ENCODE measurements at places on chromosomes 2 and 18.

DNA sequence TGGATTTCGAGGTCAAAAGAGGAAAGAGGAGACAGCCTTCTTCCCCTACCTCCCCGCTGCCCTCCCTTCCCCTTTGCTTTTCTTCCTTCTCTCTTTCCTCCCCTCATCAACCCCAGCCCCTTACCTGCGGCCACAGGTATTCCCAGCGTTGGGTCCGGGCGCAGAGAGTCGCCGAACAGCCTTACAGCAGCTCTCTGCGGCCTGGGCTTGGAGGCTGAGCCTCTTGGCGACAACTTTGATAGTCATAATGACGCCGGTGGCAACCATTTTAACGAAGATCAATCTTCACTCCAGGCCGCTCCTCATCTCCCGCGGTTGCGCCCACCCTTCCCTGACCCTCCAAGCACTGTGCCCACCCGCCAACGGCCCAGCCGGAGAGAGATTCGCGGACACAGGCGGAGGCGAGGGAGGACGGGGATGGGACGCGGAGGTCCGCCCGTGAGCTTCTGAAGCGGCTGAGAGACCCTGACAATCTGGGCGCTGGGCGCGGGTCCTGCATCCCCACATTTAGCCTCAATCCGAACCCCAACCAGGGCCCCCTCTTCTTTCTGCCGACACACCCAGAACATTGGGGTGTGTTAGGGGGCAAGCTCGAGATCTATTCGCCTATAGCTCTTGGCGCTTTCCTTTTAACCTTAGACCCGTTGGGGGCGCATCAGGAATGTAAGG, 1.5 kb upstream of the EVX2 start:
- no peak for DNase-seq

- no peak for DNase-seq
These were observed 3.2 kb downstream of the SP100 start for GRCh38 chr2:230419181-230419580.

DNA sequence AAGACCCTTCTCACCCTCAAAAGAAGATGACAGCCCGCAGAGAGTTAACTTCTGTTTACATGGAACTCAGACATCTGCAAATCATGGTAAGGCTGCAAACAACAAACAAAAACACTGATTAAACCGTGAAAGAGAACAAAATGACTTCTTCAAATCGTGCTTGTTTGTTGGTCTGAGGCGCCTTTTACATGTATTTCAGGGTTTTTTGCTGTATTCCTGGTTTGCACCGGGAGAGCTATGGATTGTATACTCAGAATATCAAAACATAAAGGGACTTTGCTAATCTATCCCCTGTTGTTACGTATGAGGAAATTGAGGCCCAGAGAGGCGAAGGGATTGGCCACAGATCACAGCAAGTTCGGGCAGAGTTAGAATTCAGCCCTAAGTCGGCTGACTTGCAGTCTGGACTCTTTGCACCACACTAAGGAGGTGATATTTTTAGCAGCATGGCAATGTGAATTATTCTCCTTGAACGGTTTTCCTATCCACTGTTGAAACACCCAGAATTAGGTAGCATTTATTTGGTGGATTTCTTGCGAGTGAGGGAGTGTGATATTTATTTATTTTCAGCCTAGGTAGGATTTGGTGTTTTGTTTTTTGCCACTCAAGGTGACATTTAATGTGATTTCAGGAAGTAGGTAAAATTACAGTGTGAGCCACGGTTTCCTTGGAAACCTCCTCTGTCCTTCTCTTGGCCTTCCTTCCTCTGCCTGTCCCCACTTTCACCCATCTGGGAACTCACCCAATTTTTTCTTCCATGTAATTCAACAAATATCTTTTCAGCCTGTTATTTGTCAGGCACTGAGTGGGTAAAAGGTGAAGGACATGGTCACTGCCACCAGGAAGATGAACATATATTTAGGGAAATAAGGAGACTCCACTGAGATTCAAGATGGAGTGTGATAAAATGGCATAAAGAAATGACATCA, 980 bp upstream of the PDE6D start:
- DNase-seq, result no peak

DNA sequence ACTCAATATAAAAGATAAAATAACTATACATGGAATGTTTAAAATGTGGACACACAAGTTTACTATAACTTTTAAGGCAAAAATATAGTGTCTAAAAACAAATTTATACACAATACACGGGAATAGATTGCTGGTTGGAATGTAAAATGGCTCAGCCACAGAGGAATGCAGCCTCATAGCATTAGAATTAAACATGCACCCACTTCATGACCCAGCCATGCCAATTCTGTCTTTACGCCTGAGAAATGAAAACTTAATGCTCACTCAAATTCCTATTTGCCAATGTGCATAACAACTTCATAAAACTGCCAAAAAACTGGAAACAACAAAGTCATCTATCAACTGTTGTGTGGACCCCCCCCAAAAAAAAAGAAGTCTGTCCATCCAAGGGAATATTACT, 1006.6 kb upstream of the POU3F3 start:
- DNase-seq, result no peak

GRCh38 chr2:154158101-154158500, 286.4 kb downstream of the GALNT13 start:
- DNase-seq, result no peak

DNA sequence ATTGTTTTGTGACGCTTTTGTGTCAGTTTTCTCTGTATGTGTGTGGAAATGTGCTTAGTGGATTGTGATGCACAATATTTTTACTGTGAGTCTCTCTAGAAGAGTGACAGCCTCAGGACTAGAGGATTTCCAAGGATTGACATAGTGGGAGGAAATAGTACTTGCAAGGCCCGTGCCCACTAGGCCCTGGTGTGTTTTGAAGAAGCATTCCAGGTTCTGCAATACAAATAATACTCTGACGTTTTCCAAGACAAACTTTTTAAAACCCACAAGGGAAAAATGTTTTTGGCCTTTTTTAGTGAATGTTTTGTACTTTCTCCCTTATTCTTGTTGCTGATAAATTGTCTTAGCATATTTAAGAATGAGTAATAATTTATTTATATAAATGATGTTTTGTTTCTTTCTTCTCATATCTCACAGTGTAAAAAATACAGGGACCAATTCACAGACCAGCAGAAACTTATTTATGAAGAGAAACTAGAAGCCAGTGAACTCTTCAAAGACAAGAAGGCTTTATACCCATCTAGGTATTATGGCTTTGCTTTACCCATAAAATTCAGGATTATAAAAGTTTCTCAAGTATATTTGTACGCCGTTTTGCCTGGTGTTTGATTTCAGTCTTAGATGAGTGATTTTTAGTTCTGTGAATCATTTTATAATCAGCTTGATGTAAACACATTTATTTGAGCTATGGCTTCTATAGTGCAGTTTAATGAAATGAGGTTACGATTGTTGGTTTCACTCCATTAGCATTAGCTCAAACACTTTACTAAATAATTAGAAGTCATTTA, 165.6 kb downstream of the MYO1B start:
- DNase-seq, result no peak

DNA sequence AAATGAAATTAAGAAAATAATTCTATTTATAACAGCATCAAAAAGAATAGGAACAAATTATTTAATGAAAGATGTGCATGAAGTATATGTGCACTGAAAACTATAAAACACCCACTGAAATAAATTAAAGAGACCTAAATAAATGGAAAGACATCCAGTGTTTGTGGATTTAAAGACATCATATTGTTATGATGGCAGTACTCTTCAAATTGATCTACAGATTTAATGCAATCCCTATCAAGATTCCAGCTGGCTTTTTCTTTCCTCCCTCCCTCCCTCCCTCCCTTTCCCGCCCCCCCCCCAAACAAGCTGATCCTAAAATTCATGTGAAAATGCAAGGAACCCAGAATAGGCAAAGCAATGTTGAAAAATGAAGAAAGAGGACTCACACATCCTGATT, 83.5 kb upstream of the ZFP36L2 start:
- no peak for DNase-seq

DNA sequence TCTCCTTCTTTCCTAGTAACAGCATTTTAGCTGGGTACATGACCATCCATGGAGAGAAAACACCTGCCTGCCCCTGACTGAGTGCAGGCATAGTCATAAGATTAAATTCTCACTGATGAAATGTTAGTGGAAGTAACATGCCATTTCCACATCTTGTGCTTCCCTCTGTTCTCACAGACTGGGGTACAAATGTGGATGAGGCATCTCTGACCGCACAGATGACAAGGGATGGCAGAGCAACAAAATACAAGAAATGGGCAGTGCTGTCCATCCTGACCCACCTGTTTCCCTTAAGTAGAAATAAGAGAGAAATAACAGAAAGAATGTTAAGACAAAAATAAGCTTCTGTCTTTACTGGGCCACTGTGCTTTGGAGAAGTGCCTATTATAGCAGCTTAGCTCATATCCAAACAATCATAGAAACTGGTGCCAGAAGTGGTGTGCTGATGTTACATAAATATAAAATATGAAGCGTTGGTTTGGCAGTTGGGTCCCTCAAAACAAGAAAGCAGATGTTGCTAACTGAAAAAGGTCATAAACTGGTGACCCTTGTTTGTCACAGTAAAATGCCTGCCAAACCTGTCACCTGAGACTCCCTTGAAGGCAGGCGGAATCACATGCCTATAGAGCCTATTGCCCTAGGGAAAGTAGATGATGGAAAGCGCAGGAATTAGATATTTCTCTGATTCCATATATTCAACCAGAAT, 72.4 kb upstream of the CCDC150 start:
- DNase-seq, result no peak

- DNase-seq, result no peak
These were observed 5.3 kb downstream of the MYL1 start for GRCh38 chr2:210309548-210310233.

DNA sequence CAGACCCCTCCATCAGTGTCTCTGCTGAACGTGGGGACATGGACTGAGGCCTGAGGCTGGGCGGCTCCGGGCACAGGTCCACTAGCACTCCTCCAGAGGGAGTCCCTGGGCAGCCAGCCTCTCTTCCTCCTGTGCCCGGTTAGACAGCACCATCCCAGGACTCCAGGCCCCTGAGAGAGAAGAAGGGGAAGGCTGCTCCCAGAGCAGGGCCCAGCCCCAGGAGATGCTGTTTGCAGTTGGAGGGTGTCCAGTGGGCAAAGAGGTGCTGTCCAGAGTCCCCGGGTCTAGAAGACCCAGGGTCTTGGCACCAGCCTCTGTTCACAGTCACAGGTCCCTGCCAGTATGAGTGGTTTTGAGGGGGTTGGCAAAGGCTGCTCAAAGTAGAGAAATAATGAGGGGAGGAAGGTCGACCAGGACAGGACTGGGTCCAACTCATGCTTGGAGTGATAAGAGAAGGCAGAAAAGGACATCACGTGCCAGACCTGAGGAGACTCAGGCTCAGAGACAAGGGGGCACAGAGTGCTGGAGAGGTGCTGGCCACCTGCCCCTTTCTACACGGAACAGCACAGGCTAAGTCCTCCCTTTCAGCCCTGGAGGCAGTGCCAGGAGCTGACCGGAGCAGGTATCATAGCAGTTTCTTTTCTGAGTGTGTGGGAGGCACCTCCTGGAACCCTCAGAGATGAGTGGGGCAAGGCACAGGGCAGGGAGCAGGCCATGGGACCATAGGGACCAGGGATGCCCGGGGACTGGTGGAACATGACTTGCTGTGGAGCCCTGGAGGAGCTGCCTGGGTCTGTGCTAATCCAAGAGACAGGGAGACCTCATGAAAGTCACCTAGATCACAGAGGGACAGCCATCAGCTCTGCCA, 21.1 kb downstream of the CRACDL start:
- DNase-seq, result no peak

- no peak for DNase-seq
These were observed 88.8 kb downstream of the CDC42EP3 start for GRCh38 chr2:37582481-37583220.

GRCh38 chr18:3689986-3690763, 240.2 kb downstream of the TGIF1 start:
- DNase-seq, result no peak

- DNase-seq, result no peak
These were observed 392.0 kb upstream of the LYPD1 start for GRCh38 chr2:133061874-133062593.

DNA sequence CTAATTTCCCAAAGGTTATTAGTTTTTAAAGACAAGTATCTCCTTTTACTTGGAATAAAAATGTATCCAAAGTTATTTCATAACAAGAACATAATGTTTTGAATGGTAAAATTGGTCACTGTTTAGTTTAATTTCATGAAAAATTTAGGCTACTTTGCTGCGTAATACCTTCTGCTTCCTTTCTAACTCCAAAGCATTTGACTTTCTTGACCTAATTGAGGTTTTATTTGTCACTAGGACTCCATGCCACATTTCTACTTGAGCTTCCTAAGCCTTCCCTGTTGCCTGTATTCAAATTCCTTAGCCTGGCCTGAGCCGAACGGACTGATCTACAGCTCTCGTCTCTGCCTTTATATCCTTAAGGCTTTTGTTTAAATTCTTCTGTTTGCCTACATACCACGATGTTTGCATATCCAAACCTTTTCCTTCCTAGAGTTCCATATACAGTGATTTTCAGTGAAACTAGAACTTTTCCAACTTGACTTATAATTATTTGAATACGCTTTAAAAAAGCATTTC, 25.1 kb downstream of the ARMC9 start:
- no peak for DNase-seq

DNA sequence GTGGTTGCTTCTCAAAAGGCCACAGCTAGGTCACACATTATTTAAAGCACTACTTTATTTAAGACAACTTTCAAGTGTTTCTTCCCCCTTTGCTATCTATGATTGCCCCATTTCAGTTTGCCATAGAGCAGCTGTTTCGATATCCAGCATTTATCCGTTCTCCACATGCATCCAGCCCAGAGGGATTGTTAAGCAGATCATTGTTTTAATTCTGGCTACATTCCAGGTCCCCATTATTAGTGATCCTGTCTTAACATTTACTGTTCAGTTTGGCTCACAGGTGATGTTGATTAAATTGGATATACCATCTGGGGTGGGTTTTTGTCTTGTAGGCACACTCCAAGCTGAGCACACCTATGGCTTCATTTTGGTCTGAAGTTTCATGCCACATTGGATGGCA, 638.7 kb downstream of the ZEB2 start:
- no peak for DNase-seq

GRCh38 chr18:7259475-7259874, 28.6 kb downstream of the LRRC30 start:
- no peak for DNase-seq

DNA sequence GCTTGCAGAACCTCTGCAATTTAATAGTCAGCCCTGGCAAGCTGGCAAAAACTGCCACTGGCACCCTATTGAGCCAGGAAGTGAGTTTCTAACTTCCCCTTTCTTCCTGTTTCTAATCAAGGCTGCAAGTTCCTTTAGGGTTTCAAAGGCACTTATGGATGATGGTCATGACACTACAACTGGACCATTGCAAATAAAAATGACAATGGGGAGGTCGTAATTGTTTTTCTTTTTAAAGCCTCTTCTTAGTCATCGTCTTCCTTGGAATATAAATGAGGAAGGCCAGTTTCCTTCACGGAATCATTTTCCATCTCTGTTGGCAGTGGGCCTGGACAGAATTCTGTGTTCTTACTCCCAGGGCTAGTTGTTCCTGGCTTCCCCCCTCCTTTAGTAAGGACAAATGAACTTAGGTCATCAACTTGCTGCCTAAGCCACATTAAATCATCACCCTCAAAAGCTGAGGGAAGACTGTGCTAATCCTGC, 35.8 kb downstream of the SH3RF3 start:
- DNase-seq, result no peak
